ENCODE measurements at places on chromosomes 11 and 22.

DNA sequence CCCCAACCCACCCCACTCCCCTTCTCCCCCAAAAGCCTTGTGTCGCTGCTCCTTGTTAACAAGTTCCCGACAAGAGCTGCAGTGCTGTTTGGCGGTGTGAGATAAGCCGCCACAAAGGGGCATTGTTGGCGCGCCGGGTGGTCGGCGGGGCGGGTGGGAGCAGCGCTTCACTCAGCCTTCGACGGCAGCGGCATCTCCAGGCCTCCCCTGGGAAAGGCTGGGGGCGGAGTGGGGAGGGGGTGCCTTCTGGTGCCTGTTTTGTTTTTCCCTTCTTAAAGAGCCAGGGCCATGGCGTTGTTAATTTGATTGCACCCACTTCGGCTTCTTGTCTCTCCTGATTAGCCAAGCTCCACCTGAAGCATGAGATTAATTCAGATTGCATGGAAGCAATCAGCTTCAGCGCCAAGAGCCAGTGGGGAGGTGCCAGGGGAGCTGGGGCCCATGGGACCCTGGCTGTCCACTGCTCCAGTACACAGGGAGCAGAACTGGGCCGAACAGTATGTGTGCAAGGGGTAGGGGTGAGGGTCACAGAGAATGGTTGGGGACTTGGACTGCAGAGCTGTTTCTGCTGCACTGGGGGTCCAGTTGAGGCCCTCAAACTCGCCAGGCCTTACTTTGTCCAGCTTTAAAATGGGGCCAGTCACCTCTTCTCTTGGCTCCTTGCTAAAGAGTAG, 165.1 kb downstream of the CEP164 start:
- DNase-seq = no peak

- no peak for DNase-seq
Measured at GRCh38 chr11:92826603-92827002, 142.8 kb upstream of the MTNR1B start.

DNA sequence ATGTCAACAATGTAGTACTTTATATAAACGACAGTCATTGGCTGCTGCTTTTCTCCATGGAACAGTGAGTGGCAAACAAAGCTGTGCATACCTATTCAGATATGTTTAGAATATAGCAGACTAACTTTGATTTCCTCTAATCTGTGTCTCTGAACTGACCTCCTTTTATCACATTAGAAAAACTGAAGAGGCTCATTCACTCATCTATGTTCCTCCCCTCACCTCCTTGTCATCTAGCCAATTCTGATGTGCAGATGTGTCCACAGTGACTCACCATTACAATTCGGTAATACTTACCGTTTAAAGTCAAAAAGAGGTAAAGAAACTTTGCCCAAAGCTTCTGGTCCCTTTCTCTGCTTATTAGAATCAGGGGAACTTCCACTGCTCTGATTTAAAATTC, 51.5 kb upstream of the RPS13 start:
- no peak for DNase-seq

GRCh38 chr11:76623171-76623883, 47.2 kb downstream of the LRRC32 start:
- no peak for DNase-seq

DNA sequence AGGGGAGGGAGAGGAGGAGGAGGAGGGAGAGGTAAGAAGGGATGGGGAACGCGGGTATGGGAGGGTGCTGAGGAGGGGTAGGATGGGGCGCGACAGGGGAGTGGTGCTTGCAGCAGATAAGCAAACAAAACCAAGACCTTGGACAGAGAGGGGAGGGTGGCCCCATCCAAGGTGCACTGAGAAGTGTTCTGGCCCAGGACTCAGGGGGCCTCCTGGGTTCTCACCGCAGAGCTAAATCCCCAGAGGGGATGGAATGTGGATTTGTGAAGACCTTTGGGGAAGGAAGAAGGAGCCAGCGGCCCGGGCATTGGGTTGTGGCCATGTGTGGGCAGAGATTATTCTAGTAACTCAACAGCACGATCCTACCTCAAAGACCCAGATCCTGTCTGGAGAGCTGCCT, 90.9 kb upstream of the LINC01488 start:
- DNase-seq = no peak

DNA sequence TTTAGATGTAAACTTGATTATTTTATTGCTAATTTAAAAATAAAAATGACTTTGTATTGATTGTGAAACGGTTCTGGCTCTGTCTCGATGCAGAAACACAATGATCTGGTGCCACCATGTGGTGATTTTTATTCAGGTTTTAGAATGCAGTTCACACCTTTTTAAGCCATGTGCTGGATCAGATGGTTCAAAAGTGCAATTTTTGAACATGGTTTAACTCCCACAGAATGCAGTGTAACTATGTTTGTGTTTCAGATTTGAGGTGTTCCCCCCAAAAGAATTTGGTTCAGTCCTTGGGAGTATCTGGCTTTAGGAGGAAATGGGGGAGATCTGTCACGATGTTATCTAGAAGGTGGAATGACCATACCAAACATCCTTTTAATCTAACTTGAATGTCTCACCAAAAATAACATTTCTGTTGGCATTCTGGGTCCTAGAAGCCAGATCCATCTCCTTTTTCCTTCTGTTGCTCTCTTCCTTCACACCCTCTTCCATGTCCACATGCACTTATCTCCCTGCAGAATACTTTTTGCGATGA, 7.9 kb downstream of the MRPL16 start:
- DNase-seq = no peak

GRCh38 chr11:73752216-73752867, 8.5 kb downstream of the RAB6A start:
- DNase-seq = no peak

DNA sequence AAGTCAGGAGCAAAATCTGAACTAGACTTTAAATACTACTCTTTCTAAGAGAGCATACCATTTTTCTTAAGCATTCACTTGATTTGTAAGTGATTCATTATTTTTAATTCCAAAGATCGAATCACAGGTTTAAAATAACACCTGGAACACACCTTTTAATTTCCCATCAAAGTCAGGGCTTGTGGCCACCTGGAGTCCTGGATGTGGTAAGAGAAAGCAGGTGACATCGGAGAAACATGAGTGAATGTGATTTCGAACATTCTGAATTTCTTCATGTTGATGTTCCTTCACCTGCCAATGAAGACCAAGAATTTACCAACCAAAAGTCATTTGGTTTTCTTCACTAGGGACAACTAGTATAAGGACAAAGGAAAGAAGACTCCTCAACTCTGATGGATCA, 28.0 kb downstream of the ATL3 start:
- no peak for DNase-seq

DNA sequence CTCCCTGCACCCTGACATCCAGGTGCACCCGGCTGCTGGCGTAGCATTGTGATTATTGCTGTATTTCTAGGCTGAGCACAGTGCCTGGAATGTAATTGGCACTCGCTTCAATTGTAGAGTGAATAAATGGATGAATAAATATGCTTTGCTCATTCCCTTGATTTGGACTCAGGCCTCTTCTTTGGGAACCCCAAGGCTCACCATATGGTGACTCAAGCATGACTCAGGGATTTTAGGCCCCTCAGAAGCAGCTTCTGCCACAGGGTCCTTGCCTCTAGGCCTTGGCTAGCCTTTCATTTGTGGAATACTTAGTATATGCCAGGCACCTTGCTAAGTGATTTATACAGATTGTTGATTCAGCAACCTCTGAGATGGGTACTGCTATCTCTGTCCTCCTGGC, 78.9 kb downstream of the GRIK4 start:
- DNase-seq = no peak

GRCh38 chr11:120120805-120121335, 17.0 kb downstream of the TRIM29 start:
- no peak for DNase-seq

DNA sequence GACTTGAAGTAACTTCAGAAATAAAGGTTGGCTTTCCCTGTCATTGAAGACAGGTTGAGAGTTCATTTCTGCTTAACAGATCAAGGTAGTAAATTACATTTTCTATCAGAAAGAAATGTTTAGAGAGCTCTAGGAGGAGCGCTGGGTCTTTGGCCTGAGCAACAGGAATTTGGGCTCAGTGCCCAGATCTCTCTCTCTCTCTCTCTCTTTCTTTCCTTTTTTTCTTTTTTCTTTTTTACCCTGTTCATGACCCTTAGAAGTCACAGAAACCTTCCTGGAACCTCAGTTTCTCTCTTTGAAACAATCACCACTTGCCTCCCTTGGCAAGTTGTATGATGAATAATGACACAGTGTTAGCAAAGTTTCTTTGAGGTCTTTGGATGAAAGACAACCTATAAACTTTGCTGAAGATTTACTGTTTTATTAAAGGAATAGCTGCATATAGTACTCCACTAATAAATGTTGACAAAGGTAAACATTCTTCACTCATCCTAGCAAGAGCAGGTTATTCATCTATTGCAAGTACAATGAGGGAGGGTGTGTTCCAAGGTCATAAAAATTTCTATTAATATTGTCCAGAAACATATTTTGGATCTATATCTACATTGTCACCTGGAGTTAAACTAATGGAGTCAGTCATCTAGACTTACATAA, 35.5 kb upstream of the RASSF10 start:
- DNase-seq = no peak

- DNase-seq = peak; percentile 58
Measured at GRCh38 chr22:31248138-31248745, 36.1 kb downstream of the LIMK2 start.

DNA sequence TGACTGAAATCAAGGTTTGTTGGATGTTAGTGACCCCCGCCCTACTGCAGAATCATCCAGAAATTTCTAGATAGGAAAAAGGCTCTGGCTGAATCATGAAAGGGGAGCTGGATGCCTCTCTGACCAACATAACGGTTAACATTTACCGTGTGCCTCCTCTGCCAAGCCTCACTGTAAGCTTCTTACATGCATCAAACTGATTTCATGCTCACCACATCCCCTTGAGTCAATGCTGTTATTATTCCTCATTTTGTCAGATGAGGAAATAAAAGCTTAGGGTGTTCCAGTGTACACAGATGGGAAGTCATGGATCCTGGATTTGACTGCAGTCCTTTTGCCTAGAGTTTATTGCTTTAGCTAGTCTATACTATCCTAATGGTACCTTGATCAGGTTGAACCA, 5.9 kb upstream of the HMOX1 start:
- DNase-seq = no peak

DNA sequence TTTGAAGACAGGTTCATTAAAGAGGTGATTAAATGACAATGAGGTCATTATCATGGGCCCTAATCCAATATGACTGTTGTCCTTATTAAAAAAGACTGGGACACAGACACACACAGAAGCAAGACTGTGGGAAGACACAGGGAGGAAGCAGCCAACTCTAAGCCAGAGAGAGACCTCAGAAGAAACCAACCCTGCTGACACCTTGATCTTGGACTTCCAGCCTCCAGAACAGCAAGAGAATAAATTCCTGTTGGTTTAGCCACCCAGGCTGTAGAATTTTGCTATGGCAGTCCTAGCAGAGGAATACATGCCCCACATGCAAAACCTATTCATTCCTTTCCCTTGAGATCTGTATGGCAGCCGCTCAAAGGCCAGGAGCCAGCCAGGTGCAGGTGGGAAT, 35.6 kb upstream of the CACNG2 start:
- no peak for DNase-seq

DNA sequence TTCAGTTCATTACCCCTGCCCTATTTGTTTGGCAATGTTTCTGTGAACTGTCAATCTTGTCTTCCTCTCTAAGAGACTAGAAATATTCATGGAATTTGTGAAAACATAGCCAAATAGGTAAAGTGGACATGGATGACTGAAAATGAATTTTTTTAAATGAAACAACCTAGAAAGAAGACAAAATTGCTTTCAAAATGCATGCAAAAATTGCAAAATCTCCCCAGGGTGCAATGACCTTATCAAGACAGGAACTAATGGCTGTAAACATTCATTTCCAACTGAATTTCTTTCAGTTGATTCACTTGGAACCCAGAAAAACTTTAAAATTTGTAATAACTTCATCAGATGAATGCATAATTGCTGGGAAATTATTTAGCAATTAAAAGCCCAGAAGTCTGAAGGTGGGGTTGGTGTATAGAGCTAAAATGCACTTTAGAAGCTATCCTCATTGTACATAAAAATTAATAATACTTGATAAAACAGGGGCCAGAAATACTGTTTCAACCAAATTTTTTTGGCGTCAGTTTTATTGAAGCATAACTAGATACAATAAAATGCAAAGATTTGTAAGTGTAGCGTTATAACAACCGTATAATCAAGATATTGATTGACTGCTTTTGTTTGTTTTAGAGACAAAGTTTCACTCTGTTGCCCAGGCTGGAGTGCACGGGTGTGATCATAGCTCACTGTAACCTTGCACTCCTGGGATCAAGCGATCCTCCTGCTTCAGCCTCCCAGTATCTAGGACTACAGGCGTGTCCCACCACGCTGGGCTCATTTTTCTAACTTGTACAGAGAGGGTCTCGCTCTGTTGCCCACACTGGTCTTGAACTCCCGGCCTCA, 27.6 kb upstream of the SLC35C1 start:
- DNase-seq = no peak

DNA sequence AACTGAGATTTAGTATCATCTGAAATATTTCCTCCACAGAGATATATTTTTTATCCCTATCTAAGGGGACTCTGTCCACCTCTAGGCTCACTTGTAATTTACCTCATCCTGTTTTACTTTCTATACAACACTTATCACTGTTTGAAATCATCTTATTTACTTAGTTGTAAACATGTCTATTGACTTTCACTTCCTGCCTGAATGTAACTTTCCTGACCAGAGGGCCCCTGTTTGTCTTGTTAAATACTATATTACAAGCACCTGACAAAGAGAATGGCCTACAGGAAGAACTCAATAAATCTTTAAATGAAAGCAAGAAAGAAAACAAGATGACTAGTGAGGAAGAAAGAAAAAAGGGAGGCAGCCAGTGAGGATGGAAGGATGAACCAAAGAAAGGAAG, 1727.5 kb downstream of the LRRC4C start:
- DNase-seq = no peak

GRCh38 chr11:87417951-87418350, 380.2 kb downstream of the TMEM135 start:
- DNase-seq = no peak

DNA sequence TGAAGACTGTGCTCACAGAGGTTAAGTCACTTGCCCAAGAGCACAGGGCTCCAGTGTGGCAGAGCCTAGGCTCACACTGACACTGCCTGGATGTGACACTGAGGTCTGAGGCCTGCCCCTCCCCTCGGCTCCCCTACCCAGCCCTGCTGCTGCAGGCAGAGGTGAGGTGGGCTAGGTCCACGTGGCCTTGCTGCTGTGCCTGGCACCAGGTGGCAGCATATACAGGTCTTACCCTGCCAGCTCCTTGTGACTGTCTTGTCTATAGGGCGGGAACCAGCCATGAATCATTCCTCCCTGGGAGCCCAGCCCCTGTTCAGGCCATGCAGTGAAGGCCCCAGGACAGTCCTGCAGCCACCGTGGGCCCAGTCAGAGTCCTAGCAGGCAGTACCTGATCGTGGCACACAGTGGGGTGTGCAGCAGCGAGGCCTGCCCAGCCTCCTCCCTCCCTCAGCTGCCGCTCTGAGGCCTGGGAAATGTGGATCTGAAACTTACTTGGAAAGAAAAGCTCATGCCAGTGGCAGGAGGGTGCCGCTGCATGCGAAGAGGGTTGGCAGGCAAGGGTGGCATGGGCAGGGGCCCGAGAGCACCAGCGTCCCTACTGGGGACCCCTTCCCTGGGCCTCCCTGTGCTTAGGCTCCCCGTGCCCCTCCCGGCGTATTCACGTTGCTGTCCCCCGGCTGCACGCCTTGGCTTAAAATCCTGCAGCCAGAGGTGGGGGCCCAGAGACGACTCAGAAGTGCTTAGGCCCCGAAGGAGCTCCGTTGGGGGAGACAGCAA, 1.2 kb upstream of the CERK start:
- peak; percentile 66 for DNase-seq

GRCh38 chr22:50146439-50147238, 23.9 kb upstream of the PANX2 start:
- no peak for DNase-seq

GRCh38 chr11:42271306-42271705, 811.9 kb upstream of the LRRC4C start:
- DNase-seq = no peak
